Lung (tissue), 17 donors: ENCODE measurements at places on chromosomes 13 and 19. TPM values are rescaled to one million over a fixed set of nuclear protein-coding genes. Genes with fewer than 3 reads are reported as not detected.

DNA sequence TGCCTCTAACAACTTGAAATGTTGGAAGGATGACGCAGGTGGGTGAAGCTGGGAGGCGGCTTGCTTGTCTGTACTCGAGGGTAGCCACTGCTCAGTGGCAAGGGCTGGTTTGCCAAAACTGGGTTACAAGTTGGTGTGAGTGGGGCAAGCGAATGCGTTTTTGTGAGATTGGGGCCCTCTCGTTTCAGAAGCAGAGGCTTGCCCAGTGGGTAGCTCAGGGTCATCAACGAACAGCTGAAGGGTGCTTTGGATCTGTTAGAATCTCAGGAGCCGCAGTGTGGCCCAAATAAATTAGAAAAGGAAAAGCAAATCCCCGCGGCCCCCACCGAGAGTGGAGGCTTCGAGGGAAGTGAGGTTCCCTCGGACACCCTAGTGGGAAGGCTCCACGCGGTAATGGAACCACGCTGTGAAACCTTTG, 7.3 kb downstream of the ATP4B start:
- H3K36me3 ChIP-seq = no peaks in the 10 kb centered on the region
- H3K27me3 ChIP-seq = no peaks in the 10 kb centered on the region

GRCh38 chr19:439167-439900, 21.5 kb downstream of the SHC2 start:
- H3K4me3 ChIP-seq = no peak overlapping the region
- H3K4me1 ChIP-seq = no peaks in the 10 kb centered on the region
- no peak overlapping the region for H3K27ac ChIP-seq
- peaks cover 6% of the 10 kb centered on the region for H3K36me3 ChIP-seq

GRCh38 chr13:33319859-33320258, 34.3 kb upstream of the STARD13 start:
- no peak overlapping the region for H3K4me3 ChIP-seq
- no peak for DNase-seq
- H3K36me3 ChIP-seq = no peaks in the 10 kb centered on the region
- H3K27ac ChIP-seq = no peak overlapping the region
- H3K27me3 ChIP-seq = no peaks in the 10 kb centered on the region
- no peaks in the 10 kb centered on the region for H3K4me1 ChIP-seq

DNA sequence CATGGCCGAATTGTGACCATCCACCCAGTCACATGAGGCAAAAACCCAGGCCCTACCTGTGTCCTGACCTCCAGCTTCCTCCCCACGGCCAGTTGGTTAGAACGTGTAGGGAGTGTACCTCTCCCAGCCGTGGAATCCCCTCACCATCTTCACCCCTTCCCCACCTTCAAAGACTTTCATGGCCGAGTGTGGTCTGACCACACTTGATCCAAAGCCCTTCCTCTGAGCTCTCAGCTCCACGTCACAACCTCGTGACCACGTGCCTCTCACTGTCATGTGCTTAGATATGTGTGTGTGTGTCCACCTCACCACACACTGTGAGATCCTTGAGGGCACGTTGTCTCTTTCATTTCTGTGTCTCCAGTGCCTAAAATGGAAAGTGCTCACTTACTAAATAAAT, 48.6 kb upstream of the UBE2L5 start:
- no peak overlapping the region for H3K4me3 ChIP-seq
- H3K27me3 ChIP-seq = no peaks in the 10 kb centered on the region
- H3K27ac ChIP-seq = no peak overlapping the region

The DDX39A gene
- polyA plus RNA-seq = 111 TPM
